D721Med (cell line): ENCODE measurements at places on chromosomes 7 and 10.

DNA sequence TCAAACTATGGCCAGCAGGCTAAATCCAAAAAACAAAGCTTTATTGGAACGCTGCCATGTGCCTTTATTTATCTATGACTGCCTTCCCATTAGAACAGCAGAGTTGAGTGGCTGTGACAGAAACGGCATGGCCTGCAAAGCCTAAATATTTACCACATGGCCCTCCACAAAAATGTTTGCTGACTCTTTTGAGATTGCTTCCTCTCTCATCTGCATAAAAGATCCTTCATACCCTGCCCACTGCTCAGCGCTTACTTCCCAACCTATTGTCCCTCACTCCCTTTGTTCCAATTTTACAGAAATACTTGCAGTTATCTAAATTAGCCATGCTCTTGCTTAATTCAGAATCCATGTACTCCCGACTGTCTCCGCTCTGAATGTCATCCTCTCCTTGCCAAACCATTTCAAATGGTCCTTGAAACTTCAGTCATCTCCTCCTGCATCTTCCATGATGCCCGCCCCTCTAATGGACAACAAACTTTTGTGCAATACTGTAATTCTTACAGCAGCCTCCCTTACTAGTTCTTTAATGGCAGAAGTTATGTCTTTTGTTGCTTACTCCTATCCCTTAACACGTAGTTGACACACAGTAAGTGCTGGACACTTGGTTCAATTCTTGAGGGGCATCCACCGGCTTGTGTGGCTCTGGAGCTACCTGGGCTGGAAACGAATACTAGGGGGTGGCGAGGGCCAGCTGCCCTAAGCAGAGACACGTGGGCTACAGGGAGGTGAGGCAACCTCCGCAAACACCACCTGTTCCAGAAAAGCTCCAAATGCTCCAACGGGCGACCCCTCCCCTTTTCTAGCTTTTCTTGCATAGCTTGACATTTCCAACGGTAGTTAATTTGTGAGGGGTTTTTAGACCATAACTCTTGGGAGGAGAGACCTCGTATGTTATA is 832 bp downstream of the XRCC2 start:
- DNase-seq = no peak

- no peak for DNase-seq
Observed at GRCh38 chr10:16828701-16829175, 11.5 kb upstream of the RSU1 start.

DNA sequence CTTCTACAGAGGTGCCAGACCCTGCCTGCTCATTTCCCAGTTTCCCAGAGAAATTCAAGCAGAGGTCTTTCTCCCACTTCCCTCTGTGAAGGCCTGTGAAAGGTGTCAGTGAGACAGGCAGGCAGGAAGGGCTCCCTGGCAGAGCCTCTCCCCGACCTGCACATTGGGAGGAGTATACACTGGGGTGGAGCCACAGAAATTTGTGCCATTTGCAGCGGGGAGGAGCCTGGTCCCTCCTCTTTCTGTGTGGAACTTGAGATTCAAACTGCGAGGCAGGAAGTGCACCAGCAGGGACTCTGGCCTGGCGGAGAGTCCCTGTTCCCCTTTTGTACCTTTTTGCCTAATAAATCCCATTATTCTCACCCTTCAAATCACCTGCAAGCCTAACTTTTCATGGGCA is 54.6 kb upstream of the OPN4 start:
- DNase-seq = no peak

DNA sequence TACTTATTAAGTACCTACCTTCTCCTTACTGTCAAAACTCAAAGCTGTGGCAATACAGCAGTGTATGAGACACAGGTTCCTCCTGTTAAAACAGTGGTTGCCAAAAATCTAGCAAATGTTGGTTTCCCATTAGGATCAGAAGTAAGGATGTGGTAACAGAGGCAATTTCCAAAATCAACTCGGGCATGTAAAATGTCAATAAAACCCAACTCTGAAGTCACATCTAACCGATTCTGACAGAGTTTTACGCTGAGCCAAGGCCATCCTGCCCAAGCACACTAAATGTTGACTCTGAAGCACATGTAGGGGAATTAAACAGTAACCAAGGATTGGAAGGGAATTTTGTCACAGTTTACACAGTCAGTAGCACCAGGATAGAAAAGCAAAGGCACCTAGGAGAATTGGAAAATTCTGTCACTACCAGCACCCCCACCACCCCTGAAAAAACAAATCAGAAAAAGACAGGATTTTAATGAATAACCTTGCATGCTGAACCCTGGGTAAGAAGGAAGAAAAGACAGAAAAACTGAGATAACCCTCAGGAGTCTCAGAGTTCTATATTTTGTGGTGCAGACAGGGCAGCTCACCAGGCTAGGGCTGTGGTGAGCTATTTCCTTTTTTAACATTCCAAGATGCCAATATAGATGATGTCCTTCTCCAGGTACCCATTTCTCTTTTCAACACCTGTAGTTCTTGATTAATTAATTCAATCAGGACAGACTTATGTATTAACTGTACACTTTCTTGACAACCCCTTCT is 119.5 kb downstream of the DOCK4 start:
- no peak for DNase-seq

DNA sequence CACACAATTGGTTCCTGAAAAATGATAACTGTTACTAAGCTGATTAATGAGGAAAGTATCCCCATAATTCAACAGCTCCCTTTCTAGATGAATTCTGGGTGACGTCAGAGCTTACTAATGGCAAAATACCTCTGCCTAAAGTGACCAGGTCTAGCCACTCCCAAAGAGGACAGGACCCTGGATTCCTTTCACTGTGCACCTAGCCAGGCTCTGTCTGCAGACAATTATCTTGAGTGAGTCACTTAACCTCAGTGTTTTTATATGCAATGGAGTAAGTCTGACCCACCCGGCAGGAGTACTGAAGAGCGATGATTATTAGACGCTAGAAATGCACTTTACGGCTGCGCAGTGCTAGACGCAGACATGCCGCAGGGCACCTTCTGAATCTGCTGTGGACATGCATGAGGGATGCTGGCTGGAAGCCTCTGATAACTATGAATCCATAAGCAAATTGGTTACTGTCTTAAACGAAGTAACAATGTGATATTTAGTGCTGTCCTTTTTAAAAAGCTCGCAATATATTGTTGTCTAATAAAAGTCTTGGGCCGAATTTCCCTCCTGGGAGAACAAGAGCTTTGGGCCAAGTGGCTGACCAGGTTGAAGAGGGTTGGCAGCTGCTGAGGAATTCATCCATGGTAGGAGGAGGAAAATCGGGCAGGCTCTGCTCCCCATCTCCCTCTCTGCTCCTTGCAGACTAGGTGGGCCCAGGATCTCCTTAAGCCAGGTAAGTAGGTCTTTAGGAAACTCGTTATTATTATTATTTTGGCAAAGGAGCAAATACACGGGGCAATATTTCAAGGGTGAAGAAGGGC is 4.6 kb upstream of the INPP5A start:
- DNase-seq = no peak

GRCh38 chr7:15315678-15316077 is 246.1 kb downstream of the AGMO start:
- no peak for DNase-seq

GRCh38 chr10:95755511-95756004 is 405 bp upstream of the ENTPD1 start:
- no peak for DNase-seq

GRCh38 chr7:128800567-128800966 is 8.8 kb downstream of the CCDC136 start:
- no peak for DNase-seq

- no peak for DNase-seq
Observed at GRCh38 chr7:102061354-102061945, 225.2 kb upstream of the SH2B2 start.
